Activated T-cell treated with anti-CD3 and anti-CD28 coated beads, Interleukin-2, amount 50 U/mL, for 72 hours (primary cell): ENCODE measurements at places on chromosomes 6 and 20. TPM values are rescaled to one million over a fixed set of nuclear protein-coding genes. Genes with fewer than 3 reads are reported as not detected.

DNA sequence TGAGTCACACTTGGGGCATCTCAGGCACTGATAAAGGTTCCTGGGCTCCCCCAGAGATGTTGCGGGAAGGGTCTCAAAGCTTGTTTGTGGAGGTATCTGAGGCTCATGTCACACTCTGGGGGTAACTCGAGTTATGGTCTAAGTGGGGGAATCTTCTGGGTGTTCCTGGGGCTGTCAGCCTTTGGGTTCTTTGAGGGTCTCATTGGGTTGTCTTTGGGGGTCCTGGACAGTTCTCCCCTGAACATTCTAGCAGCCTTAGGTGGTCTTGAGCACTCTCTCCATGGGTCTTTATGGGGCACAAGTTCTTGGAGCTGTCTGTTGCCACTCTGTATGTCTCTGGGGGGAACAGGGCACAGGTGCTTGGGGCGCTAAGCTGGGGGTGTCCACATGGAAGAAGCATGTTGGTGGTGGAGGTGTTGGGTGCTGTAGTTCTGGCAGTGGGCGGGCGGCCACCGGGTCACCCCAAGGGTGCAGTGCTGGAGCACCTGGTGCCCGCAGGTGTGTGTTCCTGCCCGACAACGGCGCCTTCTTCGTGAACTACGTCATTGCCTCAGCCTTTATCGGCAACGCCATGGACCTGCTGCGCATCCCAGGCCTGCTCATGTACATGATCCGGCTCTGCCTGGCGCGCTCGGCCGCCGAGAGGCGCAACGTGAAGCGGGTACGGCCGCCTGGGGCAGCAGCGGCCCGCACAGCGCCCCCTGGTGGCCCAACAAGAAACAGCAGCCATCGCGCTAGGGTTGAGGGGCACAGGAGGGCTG, 7.1 kb upstream of the CAPN11 start:
- H3K27ac ChIP-seq: no peak overlapping the region
- H3K4me3 ChIP-seq: no peak overlapping the region
- H3K36me3 ChIP-seq: peaks cover 2% of the 10 kb centered on the region
- no peaks in the 10 kb centered on the region for H3K27me3 ChIP-seq
- peak; percentile 84 for DNase-seq

DNA sequence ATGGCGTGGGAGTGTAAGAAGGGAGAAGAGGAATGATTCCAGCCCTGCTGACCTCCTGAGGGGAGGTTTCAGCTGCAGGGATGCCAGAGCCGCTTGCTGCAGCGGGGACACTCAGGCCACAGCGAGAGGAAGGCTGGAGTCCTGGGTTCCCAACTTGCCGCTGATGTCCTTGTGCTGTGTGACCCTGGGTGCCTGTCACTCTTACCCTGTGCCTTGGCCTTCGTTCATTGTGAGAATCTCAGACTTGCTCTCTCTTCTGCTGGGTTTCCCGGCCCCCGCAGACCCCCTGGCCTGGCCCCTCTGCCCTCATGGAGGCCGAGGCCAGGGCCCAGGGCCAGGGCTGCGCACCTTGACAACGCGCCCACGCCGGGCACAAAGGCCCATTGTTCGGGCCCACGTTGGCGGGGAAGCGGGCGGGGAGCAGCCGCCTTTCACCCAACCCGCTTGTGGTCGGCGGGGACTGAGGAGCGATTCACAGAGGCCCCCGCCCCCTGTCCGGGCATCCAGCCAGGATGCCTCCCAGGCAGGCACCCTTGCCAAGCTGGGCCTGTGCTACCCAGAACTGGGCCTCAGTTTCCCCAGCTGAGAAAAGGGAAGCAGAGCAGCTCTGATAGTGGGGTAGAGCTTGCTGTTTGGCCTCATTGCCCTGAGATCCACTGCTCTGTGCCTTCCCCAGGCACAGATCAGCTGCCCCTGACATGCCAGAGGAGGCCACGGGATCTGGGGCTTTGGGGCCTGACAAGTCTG, 52.4 kb downstream of the CEBPB start:
- H3K36me3 ChIP-seq: no peaks in the 10 kb centered on the region
- H3K4me3 ChIP-seq: no peak overlapping the region
- H3K27me3 ChIP-seq: no peaks in the 10 kb centered on the region
- no peaks in the 10 kb centered on the region for H3K4me1 ChIP-seq
- no peak overlapping the region for H3K27ac ChIP-seq
- no peak for DNase-seq

DNA sequence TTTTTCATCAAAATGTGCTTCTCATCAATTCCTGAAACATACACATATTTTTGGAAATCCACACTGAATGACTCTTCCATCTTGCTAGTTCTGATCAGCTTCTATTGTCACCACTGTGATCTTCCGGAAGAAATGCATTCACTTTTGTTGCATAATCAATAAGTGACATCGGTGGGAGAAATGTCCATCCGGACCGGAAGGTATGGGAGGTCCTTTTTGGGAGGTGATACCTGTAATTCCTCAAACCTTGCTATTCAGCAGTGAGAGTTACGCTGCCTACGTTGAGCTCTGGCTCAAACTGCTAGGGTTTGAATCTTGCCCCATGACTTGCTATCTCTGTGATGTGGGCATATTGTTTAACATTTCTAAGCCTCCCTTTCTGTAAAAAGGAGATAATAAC, 16.6 kb upstream of the TFB1M start:
- H3K36me3 ChIP-seq: no peaks in the 10 kb centered on the region
- DNase-seq: no peak
- H3K4me3 ChIP-seq: no peak overlapping the region
- peaks cover 46% of the 10 kb centered on the region for H3K4me1 ChIP-seq
- H3K27ac ChIP-seq: no peak overlapping the region

DNA sequence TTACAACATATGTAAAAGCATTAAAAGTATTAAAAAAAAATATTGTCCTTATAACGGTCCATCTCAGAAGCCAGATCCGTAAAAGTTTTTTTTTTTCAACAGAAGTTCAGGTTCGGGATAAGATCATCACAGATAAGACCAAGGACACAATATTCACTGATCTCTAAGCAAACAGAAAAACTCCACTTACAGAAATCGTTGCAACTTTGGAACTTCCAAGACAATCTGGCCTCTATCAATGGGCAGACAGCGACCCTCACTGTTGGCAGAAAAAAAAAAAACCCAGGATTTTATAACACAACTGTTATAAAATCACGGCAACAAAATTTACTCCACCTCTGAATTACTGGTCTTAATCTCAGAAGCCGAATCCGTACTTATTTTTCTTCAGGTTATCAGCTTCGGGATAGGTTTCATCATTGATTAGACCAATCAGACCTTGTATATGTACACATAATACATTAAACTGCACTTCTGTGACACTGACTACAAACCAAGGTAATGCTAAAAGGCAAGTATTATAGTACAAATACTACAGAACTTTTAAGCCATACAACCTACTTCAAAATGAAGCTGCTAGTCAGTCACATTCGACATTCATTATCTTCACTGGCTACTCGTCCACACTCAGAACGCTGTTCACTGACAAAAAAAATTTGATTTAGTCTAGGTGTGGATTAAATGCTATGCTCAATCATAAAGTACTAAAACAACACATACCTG, 34.7 kb upstream of the SYNCRIP start:
- H3K27ac ChIP-seq: peak overlapping the region; percentile 99
- peaks cover 59% of the 10 kb centered on the region for H3K4me1 ChIP-seq
- H3K36me3 ChIP-seq: peaks cover 47% of the 10 kb centered on the region
- peak overlapping the region; percentile 99 for H3K4me3 ChIP-seq
- no peaks in the 10 kb centered on the region for H3K27me3 ChIP-seq

DNA sequence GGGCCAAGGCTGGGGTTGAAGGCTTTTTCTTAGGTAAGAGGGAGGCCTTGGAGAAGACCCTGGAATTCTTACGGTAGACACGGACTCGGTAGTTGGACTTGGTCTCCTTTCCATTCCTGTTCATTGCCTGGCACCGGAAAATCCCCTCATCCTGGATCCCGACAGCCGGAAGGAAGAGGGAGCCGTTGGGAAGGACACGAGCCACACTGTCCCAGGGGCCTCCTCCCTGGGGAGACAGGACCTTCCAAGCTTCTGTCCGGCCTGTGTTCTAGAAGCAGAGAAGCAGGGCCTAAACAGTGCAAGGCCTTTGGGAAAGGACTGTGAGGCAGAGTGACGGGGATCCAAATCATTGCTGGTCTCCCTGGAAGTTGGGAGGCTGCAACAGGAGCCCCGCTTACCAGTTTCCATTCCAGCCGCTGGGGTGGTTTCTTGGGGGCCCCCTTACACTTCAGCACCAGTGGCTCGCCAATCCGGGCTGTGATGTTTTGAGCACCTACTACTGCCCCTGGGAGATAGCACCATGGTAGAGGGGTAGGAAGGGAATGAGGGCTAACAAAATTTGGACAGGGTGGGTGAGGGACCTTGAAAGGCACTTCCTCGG, 470 bp downstream of the AGER start:
- H3K4me1 ChIP-seq: peaks cover 65% of the 10 kb centered on the region
- DNase-seq: no peak
- H3K36me3 ChIP-seq: peaks cover 19% of the 10 kb centered on the region
- no peak overlapping the region for H3K4me3 ChIP-seq

GRCh38 chr6:84269947-84270733, 42.7 kb upstream of the CEP162 start:
- no peak overlapping the region for H3K27ac ChIP-seq
- no peaks in the 10 kb centered on the region for H3K4me1 ChIP-seq
- H3K36me3 ChIP-seq: no peaks in the 10 kb centered on the region
- H3K27me3 ChIP-seq: peaks cover 28% of the 10 kb centered on the region
- DNase-seq: no peak

- no peak overlapping the region for H3K4me3 ChIP-seq
- H3K36me3 ChIP-seq: no peaks in the 10 kb centered on the region
- no peak overlapping the region for H3K27ac ChIP-seq
- no peaks in the 10 kb centered on the region for H3K4me1 ChIP-seq
Measured at GRCh38 chr6:44020148-44020547, 107.1 kb downstream of the MRPL14 start.

GRCh38 chr6:128070406-128070805, 169.5 kb upstream of the THEMIS start:
- H3K27me3 ChIP-seq: no peaks in the 10 kb centered on the region
- no peaks in the 10 kb centered on the region for H3K36me3 ChIP-seq
- peaks cover 6% of the 10 kb centered on the region for H3K4me1 ChIP-seq
- no peak for DNase-seq
- H3K4me3 ChIP-seq: no peak overlapping the region
- no peak overlapping the region for H3K27ac ChIP-seq

ULBP2 gene
- 1.5 TPM for total RNA-seq

FAM217A gene
- not detected for total RNA-seq

ZSWIM3 gene
- total RNA-seq: 6.7 TPM

XKR7 gene
- total RNA-seq: not detected

ARMC12 gene
- 4.5 TPM for total RNA-seq

ECI2 gene
- total RNA-seq: 41.6 TPM

SLC22A23 gene
- 1.5 TPM for total RNA-seq
